ENCODE measurements at places on chromosomes 16 and 17.

DNA sequence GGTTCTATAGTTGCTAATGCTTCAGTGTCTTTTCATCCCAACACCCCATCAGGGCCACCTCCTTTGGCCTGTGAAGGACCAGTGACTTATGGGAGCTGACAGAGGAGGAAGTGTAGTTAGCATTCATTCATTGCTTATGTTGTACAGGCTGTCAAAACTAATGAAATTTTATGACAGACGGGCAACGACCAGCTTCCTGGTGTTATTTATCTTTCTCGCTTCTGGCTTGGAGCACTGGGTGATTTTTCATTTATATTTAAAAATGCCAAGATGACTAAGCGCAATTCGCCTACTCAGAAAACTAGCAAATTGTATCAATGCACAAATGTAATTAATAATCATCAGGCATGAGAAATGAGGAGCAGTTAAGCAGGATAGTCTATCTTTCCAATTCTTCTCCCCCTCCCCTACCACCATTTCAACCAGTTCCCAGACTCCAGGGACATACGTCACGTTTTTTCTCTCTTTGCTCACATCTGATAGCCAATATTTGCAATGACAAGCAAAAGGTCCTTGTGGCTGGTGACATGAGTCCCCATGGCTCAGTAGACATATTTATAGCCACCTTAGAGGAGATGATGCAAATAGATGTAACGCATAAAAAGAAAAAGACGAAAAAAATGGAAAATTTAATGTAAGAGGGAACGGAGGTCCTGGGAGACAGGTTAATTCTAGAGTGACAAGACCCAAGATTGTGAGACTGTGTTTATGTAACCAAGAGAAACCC, 11.2 kb downstream of the CDRT15 start:
- no peak for DNase-seq

DNA sequence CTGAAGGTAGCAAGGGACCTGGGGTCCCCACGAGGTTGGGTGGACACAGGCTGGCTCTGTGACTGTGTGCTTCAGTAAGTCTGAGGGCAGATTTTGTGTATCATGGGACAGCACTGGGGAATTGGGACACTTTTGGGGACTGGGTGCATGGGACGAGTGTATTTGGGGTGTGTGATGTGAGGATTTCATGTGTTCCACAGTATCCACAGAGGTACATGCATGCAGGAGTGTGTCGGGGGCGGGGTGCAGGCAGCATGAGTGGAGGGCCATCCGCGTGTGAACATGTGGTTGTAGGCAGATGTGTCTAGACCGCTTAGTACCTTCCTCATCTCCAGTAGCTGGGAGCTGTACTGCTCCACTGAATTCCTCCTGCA, 1.1 kb upstream of the DLX3 start:
- no peak for DNase-seq

DNA sequence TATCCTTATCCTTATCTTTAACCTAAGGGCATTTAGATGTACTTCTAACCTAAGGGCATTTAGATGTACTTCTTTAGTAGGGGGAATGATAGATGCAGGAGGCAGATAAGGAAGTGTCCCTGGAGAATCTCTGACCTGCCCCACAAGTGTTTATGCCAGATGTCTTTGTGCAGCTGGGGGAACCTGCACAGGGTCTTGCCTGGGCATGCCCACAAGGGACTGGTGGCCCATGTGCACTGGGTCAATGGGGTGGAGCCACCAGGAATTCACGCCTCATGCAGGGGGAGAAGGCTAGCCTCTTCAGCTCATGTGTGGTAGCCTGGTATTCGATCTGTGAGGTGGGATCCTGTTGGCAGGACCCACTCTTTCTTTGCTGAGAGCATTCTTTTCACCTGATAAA, 38.0 kb downstream of the CA10 start:
- DNase-seq: no peak

DNA sequence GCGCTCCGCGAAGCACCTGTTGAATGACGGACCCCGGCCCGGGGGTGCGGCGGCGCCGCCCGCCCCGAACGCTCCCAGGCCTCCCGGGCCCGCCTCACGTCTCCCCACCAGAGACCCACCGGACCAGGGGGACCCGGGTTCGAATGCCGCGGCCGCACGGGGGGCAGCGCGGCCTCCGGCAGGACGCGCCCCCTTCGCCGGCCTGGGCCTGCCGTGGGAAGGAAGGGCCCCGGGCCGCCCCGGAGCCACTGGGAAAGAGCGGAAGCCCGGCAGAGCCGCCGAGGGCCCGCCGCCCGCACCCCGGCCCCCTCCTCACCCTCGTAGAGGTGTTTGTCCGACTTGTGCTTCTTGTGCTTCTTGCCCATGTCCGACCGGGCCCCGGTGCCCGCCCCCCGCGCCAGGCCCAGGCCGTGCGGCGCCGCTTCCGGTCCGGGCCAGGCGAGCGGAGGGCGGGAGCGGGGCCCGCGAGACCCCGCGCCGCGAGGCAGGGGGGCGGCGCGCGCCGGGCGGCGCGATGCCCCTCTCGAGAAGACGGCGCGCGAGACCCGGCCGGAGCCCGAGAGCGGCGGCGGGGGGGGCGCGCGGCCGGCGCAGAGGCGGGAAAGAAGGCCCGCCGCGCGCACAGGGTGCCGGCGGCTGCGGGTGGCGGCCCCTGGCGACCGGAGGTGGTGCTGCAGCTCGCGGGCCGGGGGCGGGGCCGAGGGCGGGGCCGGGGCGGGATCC, at the start of gene BRD7:
Gene BRD7 (minus strand): TSS at position 579 of the 723 bp plus-strand sequence. CDS start 214 bp downstream, at position 365.
- DNase-seq: no peak

- DNase-seq: peak; percentile 12
These were observed 28.0 kb downstream of the OR1D5 start for GRCh38 chr17:3035256-3035967.

GRCh38 chr17:57644326-57644725, 100.8 kb downstream of the CCDC182 start:
- DNase-seq: no peak
